Upper lobe of right lung (tissue), 1 donor: ENCODE measurements at places on chromosomes 2 and 18. TPM values are rescaled to one million over a fixed set of nuclear protein-coding genes. Genes with fewer than 3 reads are reported as not detected.
A peak's percentile ranks its signal among the peaks of the same experiment; 100 is the strongest.

DNA sequence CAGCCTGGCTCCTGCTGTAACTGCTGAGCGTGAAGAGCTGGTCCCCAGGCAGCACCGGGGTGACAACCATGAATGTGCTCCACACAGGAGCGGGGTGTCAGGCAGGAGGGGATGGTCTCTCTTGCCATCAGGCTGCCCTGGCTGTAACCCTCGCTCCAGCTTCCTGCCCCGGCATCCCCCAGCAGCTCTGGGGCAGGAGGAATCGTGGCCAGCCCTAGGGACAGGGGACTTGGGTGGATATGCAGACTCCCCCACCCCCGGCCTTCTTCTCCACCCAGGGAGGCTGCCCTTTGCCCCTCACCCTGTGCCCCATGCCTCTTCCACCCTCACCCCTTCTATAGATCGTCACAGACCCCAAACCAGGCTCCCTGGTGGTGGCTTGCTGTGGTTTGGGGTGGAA is 69.4 kb upstream of the SMAD7 start:
- peak; percentile 60 for DNase-seq

DNA sequence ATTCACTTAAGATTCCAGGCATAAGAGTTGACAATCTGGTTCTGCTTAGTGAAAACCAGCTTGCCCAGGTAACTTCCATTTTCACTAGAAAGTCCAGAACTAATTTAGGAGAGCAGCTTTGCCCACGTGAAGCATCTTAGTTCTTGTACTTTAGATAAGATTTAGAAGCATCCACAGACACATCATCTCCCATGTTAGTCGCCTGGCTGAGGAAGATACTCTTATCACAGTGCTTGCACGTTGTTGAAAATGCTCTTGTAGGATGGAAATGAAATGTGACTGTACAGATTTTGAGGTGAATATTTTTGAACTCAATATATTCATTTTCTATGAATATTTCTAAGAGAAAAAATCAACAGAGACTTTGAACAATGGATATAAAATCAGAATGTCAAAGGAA is 159.7 kb downstream of the SOCS6 start:
- DNase-seq: no peak

- DNase-seq: no peak
Measured at GRCh38 chr2:117832905-117833613, 18.6 kb downstream of the DDX18 start.

GRCh38 chr18:49728542-49728941 is 84.8 kb downstream of the ACAA2 start:
- DNase-seq: peak; percentile 70

DNA sequence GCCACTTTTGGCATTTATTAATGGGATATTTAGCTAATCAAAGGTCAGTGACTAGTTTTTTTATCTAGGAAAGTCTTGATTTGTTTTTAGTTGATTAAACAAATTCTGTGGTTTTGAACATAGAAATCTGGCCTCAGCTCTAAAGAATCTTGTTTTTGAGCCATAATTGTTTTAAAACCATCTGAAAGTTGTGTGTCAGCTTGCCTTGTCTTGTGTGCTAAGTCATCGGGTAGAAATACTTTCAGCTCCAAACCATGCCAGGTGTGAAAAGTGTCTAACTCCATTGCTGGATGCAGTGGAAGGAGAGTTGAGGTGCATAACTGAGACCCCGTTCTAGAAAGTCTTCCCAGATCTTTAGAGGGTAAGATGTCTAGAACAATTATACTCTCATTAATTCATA is 22.7 kb downstream of the FARP2 start:
- DNase-seq: no peak

The C2orf66 gene
- 0.38 TPM for total RNA-seq

GRCh38 chr2:73582364-73582763 is 59.9 kb downstream of the NAT8 start:
- no peak for DNase-seq

GRCh38 chr2:56185582-56186046 is 1.8 kb downstream of the CCDC85A start:
- peak; percentile 69 for DNase-seq

- DNase-seq: no peak
Measured at GRCh38 chr2:216621292-216621691, 11.9 kb upstream of the IGFBP2 start.

The CDK5R2 gene
- total RNA-seq: not detected

DNA sequence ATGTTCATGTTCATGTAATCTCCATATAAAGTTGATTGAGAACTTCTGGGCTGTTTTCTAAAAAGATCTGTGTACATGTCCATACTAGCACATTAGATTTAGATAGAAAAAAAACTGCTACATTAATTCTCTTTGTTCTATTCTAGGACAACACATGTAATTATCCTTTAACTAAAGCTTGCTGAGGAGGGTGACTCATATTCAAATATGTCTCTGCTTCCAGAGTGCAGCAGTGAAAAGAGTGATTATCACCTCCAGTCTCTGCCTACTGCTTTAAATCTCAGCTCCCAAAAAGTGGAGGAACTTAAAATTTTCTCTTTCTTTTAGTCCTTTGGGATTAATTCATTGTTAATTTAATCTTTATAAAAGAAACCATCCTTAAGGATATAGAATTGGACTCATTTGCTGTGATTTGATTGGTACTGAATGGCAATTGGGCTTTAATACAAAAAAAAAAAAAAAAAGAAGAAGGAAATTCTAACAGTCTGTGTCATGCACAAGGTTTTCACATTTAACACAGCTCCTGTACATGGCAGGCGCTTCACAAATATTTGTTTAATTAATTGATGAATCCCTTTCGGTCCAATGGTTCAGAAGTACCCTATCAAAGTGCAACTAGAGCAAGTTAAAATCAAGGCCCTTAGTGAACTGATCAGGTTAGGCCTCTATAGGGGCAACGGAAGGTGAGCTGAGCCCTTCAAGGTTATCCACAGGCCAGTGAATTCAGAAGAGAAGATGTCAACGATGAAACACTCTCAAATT is 214.0 kb upstream of the KCNJ3 start:
- no peak for DNase-seq

- no peak for DNase-seq
Measured at GRCh38 chr2:109597283-109597682, 16.5 kb downstream of the SEPTIN10 start.

GRCh38 chr2:113124181-113124961 is 3.0 kb upstream of the IL1RN start:
- DNase-seq: no peak

The CIB4 gene
- not detected for total RNA-seq

The LCT gene
- total RNA-seq: not detected

DNA sequence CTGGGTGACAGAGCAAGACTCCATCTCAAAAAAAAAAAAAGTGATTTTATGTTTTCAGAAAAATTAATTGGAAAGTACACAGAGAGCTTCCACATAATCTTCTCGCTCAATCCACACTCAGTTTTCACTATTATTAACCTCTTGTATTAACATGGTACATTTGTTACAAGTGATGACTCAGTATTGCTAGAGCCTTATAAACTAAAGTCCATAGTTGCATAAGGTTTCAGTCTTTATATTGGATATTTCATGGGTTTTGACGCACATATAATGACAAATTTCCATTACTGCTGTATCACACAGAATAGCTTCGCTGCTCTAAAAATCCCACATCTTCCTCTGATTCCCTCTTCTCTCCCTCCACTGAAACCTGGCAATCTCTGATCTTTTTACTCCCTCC is 603.5 kb downstream of the XIRP2 start:
- DNase-seq: no peak

DNA sequence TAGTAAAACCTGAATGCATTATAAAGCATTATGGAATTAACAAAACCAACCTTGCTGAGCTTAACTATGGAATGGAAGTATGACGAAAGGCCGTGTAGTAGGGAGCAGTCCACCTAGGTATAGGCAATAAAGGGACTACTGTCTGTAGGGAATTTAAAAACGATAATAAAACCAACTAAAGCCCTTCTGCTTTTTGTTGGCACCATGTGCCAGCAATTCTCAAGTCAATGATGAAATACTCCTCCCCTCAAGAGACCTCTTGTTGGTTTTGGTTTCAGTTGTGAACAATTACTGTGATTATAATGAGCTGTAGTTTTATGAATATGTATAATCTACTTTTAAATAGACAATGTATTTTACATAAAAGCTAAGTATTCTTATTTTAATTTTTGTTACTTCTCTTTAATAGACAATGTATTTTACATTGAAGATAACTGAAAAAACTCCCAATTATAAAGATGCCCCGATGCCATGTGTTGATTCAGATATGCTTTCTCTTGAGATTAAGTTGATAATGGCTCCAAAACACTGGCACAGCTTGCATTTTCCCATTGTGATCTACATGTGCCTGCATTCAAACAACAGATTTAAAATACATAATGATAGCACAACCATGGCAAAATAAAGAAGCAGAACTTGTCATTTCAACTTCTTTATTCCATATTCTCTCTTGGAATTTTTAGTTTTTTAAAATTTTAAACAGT is 55.5 kb upstream of the ZDBF2 start:
- no peak for DNase-seq

DNA sequence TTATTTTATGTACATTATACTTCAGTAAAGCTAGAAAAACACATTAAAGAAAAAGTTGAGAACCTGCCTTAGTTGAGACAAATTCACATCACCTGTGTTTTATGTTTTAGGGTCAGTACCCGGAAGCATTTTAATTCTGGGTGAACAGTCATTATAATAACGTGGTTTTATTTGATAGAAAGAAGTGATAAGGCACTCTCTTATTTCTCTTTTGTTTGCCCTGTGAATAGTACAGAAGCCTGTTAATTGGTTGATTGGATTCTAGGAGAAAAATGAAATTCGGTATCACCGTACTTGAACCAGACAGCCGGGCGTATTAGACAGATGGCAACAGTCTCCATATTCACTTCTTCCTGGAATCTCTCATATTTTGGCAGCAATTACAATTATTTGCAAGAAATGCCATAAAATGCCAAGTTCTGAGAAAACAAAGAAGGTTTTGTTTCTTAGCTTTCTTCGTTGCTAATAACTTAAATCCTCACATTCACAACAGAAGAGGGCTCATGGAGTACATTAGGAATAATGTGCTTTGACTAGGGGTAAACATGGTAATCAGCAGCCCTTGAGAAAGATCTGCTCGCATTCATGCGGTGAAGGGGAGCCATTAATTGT is 168.7 kb upstream of the RASGRP3 start:
- DNase-seq: no peak

- no peak for DNase-seq
Measured at GRCh38 chr2:23545811-23546210, 160.8 kb downstream of the KLHL29 start.

GRCh38 chr18:78671551-78671950 is 308.1 kb upstream of the SALL3 start:
- DNase-seq: no peak

- no peak for DNase-seq
Measured at GRCh38 chr2:196168181-196168580, 3.2 kb downstream of the STK17B start.

The ACKR3 gene
- total RNA-seq: 9.1 TPM

DNA sequence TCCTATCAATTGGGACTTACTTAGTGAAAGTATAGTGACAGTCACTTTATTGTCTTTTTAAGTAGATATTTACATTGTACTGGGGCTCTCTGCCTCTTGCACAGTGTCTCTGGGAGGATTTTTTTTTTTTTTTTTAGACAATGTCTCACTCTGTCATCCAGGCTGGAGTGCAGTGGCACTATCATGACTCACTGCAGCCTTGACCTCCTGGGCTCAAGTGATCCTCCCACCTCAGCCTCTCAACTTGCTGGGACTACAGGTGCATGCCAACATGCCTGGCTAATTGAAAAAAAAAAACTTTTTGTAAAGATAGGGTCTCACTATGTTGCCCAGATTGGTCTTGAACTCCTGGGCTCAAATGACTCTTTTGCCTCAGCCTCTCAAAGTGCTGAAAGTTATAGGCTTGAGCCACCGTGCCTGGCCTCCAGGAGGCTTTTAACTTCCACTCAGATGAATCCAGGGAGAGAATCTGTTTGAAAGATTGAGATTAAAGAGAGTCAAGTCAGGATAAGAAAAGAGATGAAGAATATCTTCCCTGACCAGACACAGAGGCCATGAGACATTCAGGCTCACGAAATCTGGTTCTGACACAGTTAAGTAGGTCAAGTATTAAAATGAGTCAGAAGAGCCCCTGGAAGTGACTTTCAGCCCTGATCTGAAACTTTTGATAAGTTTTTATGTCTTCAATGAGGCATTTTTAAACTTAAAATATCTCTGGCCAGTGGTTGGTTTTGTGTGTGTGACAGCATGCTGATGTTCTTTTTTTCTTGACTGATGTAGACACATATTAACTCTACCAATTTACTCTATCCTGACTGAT is 18.3 kb downstream of the ARHGEF33 start:
- no peak for DNase-seq

The ACTR1B gene
- 60.7 TPM for total RNA-seq

The PHOSPHO2 gene
- 5.5 TPM for total RNA-seq

- DNase-seq: no peak
Measured at GRCh38 chr2:226247289-226248275, 552.0 kb downstream of the IRS1 start.

The CCDC150 gene
- total RNA-seq: 0.87 TPM

The MPP4 gene
- total RNA-seq: 0.17 TPM

DNA sequence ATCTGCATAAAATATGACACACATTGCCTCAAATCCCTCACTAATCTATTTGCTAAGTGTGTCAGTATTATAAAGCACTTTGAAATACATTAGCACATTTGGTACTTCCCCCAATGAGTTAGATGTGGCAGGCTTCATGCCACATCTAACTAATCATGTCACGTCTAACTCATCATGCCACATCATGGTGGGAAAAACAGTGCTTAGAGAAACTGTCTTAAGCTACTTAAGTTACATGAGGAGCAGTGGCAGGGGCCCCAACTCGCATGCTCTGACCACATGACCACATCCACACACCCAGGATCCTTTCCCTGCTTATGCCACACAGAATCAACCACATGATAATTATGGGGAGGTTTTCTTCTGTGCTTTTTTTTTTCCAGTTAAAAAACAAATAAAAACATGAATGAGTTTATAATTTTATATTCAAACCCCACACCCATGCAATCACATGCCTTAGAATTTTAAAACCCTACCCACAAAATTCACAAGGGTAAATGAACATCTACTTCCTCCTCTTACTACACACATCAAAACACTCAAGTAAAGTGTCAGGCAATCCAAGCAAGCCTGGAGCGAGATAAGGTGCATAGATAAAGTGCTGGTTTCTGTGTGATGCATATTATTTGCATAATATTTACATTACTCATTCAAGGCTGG is 1.6 kb downstream of the ABCA12 start:
- no peak for DNase-seq

DNA sequence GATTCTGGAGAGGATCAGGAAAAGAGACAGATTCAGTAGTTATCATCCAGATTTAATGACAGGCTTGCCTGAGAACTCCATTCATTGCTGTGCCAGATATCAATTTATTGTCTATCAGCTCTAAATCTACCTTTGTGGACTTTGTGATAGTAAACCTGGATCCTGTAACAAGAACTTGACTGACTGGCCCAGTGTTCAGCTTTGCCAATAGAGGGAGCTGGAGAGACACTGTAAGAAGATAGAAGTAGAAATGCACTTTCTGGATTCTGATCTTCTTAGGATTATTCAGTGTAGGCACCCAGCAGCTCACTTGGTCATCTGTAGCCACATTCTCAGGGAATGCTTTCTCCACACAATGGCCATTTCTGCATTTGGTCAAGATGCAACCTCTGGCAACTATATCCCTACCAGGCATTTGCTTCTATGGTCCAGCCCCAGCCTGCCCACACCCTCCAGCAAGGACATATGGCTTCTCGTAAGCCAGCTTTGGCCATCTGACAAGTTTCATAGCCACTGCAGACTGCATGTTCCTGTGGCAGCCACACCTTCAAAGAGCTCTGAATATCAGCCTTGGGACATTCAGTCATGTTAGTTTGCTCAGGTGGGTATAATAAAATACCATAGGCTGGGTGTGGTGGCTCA is 6.1 kb upstream of the SERPINB8 start:
- DNase-seq: no peak
